HS-5 (cell line): ENCODE measurements at places on chromosomes 12 and 14.

DNA sequence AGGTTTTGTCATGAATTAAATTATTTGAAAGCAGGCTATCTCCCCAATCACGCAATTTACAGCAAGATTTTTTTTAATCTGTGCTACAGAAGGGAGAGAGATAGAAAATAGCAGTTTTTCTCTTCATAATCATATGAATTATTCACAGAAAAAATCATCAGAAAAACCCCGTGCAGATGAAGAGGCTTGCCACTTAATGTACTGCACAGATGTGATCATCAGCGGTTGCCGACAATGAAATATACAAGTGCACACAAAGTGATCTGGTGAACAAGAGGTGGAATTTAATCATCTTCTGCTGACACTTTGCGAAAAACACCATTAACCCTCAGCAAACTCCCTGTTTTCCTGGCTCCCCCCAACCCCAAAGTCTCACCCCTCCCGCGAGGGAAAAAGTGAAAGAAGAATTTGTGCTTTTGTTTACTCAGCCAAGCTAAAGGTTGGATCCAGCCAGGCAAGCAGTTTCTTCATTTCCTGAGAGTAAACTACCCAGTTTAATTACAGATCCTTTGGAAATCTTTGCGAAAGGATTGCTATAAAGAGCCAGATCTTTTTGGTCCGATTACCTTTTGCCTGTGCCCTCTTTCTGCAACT lies 3.1 kb upstream of the LMO3 start:
- DNase-seq = no peak

DNA sequence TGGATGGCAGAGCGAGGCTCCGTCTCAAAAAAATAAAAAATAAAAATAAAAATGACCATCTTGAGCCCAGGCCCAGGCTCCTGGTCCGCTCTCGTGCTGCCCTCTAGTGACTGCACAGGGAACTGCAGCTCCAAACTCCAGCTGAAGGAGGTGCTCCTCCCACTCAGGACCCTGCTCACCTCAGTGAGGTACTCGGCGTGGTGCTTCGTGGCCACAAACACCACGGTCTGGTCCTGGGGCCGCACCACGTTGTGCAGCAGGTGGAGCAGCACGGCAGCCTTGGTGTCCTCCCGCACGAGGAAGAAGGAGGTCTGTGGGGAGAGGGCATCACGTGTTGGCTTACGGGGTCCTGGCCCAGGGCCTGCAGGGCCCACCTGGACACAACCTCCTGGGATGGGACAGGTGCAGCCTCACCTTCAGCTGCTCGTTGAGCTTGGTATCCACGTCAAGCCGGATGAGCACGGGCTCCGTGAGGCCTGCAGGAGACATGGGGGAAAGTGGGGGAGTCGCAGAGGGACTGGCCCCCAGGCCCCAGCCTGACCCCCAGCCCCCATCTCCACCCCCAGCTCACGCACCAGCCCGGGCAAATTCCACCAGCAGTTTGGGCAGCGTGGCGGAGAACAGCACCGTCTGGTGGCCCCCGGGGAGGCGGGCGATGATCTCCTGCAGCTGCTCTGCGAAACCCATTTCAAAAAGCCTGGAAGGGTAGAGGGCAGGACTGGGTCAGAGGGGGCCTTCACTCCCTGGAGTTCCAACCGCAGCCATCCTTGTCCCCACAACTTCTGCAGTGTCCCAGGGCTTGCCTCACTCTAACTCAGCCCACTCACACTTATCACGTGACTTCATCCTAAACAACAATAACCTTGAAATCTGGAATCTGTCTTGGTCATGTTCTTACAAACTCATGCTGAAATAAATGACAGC lies 10.6 kb downstream of the DDX54 start:
- DNase-seq = no peak

GRCh38 chr14:78721756-78722480 lies 551.7 kb downstream of the NRXN3 start:
- DNase-seq = no peak

DNA sequence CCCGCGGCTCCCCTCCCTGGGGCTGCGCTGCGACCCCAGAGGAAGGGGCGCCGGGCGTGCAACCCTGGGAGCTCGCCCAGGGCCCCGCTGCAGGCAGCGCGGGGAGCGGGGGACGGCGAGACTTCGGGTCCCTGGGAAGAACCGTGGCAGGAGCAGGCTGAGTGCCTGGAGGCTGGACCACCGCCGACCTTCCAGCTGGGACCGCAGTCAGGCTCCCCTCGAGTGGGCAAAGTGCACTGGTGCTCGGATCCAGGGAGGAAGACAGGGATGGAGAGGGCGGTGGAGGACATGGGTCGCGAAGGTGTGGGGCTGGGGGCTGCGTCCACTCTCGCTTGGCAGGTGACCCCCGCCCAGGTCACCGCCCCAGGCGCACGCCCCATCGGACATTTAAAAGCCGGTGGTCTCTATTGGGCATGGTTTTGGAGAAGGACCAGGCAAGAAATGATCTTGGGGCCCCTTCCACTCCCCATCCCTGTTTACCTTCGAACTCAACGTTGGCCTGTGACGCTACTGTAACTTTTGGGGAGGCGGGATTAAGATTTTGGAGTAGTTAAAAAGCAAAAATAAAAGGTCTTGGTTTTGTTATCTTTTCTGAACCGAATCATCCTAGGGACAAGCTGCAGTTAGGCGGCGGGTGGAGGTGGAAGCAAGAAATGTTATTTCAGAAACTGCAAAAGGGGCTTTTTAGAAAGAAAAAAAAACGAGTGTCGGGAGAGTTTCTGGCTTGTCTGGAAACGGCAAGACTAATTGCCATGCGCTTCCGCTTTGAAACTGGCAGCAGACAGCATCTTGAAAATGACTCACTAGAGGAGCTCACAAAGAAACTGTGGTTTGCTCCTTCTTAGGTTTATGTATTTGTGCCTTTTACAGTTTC lies 1.0 kb downstream of the ELK3 start:
- DNase-seq = peak; percentile 63

DNA sequence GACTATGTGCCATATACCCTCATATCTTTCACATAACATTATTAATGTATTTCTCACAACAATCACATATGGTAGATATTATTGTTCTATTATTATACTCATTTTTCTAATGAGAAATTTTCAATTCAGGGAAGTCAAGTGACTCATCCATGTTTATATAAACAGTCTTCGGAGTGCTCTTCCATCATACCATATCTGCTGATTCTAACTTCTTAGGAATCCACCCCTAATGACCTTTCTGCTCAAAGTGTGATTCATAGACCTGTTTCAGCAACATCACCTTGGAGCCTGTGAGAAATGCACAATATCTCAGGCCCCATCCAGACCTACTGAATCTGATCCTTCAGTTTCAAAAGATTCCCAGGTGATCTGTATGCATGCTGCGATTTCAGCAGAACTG lies 39.8 kb upstream of the OVCH1 start:
- no peak for DNase-seq

GRCh38 chr12:20248646-20249045 lies 119.7 kb upstream of the PDE3A start:
- DNase-seq = no peak

- no peak for DNase-seq
Measured at GRCh38 chr14:90777830-90778485, 38.3 kb downstream of the TTC7B start.

DNA sequence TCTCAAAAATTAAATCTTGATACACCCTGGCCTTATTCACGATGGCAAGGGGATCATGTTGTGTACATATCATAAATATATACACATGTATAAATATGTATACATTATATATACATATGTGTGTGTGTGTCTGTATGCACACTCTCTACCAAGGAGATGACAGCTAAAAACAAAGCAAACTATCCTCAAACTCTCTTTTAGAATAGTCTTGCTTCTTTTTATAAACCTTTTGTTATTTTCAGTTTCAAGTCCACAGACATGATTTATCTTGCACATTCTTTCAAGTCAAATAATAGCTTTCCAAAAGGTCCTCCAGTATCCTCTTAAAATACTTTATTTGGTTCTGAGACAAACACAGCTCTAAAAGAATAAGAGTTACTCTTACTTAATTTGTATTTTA lies 8.4 kb downstream of the ANO6 start:
- DNase-seq = no peak

DNA sequence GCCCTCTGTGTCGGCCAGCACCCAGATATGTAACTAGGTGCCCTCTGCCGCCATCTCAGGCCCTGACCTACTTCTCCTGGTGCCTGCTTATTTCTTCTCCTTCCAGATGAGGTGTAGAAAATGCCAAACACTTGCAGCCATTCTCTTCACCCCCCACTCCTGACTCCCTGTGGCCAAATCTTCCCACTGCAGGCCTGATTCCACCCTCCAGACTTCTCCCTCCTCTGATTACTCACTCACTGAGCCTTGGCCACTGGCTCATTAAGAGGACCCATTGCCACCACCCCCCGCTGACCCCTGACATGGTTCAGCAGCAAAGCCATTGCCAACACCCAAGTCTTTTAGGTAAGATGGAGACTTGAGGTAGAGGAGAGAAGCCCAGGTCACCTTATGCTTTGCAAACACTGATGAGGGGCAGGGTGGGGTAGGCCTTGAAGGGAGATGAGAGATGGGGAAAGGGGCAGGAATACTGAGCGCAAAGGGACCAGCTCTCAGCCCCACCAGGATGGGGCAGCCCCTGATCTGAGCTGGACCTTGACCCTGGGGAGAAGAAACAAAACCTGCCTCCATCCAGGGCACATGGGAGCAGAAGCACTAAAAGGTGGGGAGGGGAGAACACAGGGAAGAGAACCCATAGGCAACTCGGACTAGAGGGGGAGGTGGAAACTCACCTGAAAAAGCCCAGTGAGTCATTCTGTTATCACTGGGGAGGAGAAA lies 25.1 kb upstream of the ANO2 start:
- DNase-seq = no peak

DNA sequence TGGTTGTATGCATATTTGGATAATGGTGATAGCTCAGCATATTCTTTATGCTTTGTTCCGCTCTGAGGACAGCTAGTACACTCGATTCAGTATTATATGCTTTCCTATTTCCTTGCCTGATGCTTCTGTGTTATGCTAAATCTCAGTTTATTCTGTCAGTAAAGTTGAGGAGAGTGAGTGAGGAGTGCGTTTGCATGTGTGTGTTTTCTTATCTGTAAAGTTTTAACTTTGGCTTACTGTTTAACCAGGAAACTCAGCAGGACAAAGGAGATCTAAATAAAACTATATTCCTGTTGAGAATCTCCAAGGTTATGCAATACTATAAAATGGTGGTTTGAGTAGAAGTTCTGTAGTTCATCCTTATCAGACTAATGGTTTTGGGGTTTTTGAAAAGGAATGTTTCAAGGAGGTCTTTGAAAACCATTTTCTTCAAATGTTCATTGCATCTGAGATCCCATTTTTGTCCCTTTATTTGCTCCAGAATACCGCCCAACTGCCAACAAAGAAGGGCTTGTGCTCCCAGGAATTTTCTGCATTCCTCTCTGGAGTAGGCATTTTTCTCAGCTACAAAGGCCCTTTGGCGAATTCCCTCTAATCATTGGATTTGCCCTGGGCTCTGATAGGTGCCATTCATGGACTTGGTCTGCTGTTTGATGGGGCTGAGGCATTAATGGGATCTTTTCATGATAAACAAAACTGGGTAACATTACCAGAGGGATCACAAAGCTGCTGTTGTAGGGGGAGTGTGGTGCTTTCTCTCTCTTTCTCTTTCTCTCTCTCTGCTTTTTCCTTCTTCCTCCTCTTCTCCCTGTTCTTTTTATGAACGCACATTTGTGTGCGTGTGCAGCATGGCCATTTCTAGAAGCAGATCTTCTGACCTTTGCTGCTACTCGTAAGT lies 71.7 kb downstream of the HMGA2 start:
- DNase-seq = no peak

- DNase-seq = no peak
Measured at GRCh38 chr14:52314595-52315354, 663 bp downstream of the PTGER2 start.

DNA sequence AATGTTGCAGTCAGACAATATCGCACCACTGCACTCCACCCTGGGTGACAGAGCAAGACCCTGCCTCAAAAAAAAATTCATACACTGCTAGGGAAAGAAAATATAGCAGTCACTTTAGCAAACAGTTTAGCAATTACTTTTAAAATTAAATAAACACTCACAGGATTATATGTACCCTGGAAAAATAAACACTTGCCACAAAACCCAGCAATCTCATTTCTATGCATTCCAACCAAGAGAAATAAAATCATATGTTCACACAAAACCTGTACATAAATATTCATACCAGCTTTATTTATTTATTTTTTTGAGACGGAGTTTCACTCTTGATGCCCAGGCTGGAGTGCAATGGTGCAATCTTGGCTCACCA lies 20.2 kb downstream of the ATXN2 start:
- DNase-seq = no peak

DNA sequence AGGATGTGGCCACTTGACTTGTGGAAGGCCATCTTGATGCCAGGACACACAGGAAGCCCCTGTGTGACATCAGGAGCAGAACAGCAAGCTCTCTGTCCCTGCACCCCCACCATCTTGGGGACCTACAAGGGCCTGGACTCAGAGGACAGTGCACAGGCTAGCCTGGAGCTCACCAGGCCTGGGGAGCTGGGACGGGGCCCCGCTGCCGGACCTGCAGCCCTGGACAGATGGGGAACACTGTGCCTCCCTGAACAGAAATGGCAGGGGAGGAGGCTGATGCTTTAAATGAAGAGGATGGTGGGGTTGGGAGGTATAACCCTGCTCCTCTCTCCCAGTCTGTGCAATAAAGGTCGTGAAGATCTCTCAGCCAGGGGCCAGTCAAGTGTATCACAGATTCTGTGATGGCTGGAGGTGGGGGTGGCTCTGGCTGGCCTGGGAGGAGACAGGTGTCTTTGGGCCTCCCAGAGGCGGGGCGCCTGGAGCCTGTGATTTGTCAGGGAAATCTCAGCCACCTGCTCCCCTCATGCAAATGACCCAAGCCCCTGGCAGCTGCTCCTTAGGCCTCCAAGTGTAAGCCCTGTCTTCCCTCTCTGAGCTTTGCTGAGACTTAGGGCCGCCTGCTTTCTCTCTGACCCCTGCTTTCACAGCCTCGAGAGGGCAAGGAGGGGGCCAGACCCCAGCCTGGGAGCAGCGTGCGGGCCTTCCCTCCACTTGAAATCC lies 1.1 kb upstream of the GNB3 start:
- DNase-seq = no peak

- DNase-seq = no peak
Measured at GRCh38 chr14:54589076-54589475, 22.1 kb downstream of the SAMD4A start.

DNA sequence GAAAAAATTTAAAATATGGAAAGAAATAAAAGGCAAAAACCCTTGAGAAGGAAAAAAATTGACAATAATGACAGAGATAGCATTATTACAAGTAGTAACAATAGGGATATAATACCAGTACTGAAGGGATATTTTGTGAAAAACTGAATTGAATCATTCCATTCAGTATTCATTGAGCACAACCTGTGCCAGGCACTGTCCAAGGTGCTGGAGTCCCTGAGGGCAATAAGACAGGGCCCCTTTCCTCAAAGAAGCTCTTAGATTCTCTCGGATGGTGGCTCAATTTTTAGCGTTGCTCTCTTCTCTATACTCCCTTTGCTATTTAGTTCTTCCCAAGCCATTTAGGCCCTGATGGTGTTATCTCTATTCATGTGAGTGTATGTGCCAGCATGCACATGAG lies 34.3 kb upstream of the GAS2L3 start:
- no peak for DNase-seq

DNA sequence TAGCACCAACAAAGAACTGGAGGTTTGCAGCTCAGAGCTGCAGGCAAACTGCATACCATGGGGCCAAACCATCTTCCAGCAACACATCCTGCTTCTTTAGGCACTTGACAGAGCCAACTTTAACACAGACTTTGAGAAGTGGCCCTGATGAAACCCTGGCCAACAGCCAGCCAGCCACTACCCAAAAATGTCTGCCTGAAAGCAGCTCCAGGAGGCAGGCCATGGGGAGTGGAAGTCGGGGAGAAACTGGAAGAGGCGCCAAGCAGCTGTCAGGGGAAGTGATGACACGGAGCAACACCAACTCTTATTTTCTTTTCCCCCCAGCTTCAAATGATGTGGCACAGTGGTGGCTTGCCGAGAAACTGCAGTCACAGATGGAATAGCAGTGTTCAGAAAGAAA lies 110.9 kb upstream of the PLXNC1 start:
- DNase-seq = no peak
